Tibial artery (tissue), 4 donors: ENCODE measurements at places on chromosomes 2 and 18.

- no peak for DNase-seq
Measured at GRCh38 chr2:134127496-134127895, 126.4 kb upstream of the MGAT5 start.

DNA sequence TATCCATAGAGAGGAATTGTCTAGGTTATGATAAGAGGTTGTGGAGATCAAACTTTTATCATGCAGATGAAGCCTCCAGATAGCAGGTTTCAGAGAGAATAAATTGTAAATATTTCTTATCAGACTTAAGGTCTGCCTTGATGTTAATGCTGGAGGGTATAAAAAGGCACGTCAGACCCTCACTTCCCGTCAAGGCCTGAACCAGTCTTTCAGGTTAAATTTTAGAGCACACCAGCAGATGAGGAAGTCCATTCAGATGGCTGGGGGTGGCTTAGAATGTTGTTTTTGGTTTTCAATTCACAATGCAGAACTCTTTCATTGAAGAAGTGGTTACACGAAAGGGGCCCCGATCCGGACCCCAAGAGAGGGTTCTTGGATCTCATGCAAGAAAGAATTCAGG, 144.4 kb upstream of the FBXO11 start:
- DNase-seq: no peak

DNA sequence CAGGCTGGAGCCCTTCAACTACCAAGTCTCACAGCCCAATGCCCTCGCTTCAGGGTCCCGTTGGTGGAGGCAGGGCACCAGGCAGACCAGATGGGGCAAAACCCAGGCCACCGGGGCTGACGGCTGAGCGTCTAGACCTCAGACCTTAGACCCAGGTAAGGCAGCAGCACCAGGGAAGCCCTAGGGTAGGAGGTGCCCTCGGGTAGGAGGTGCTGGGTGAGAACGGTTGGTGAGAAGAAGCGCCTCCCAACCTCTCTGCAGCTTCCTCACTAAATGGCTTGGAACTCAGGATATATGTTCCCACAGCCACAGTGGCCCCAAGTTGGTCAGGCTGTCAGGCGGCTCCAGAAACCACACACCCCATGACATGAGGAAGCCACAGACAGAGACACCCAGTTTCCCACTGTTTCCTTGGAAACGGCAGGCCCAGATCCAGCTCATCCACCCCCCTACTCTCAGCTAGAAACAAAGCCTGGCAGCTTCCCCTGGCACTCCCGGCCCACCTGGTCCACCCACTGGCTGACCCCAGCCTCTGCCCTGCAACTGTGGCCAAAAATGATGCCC, 13.1 kb upstream of the MLPH start:
- DNase-seq: no peak

DNA sequence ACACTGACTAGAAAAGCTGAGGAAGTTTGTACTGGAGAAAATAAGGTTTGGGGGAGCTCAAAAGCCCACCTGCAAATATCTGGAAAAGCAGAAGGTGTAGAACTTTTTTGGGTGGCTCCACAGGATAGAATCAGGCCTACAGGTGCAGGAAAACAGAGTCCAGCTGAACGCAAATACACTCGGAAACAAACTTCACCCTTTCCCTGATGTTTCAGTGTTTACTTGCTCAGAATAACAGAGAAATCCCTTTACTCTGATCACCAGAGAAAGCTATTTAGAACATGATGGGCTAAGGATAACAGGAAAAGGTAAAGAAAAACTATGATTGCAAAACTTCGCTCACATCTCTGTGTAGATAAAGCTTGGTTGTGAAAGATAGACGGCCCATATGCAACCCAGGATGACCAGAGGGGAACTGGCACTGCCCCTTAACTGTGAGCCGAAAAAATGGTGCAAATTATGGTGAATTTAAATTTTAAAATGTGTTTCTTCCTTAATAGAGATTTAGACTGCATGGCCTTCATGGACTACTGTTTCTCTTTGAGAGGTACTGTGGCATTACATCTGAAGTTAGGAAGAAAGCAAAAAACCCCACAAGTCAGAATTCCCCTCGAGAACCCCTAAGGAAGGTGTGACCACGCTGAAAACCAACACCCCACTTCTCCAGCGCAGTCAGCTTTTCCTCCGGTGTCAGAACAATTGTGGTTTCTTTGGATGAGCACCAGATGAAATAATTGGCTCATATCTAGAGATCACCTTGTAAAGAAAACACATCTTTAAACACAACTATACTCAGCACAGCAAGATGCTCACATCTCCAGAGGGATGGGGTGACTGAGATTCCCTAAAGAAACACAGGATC, 84.5 kb upstream of the TMEM247 start:
- no peak for DNase-seq

DNA sequence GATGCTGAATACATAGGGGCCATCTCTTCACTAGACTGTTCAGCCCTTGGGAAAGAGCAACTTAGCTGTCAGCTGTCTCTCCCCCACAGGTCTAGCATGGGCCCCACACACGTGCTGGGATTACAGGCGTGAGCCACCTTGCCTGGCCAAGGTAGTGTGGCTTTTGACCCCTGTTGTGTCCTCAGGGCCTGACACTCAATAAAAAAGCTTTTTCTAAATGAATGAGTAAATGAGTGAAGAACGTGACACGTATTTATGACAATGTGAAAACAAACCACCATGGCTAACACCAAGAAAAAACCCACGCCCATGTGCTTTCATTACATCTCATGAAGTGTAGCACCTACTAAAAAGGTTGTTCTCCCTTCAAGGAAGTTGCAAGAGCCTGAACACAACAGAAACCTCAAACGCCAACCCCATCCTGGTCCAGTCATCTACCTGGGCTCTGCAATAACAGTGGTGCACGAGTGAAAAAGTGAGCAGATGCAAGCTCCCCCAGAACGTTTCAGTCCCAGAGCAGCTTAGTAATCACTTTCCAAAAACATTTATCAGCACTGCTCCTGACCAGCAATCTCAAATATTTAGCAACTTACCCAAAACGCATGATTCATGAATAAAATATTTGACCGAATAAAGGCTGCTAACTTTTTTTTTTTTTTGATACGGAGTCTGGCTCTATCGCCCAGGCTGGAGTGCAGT, 3.4 kb downstream of the WDFY1 start:
- DNase-seq: no peak
